ENCODE measurements at places on chromosomes 11 and 22.

- peak; percentile 93 for DNase-seq
Measured at GRCh38 chr11:78290293-78291176, 101.8 kb downstream of the USP35 start.

- no peak for DNase-seq
Measured at GRCh38 chr11:76568139-76568538, 102.4 kb downstream of the LRRC32 start.

- no peak for DNase-seq
Measured at GRCh38 chr22:35590634-35591295, 26.4 kb downstream of the MB start.

DNA sequence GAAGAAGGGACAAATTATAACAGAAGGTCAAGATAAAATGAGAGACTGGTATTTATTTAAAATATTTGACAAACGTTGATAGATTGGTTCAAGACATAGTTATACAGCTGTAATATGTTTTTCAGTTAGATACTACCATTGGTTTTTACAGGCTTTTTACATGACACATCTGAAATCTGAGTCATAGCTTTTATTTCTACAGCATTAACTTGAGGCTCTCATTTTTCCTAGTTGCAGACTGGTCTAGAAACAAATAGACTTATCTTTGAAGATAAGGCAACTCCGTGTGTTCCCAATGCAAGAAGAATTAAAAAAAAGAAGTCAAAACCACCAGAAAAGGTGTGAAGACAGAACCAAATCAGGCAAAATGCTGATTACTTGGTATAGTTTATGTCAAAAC is 31.3 kb downstream of the CEP57 start:
- DNase-seq = peak; percentile 48

DNA sequence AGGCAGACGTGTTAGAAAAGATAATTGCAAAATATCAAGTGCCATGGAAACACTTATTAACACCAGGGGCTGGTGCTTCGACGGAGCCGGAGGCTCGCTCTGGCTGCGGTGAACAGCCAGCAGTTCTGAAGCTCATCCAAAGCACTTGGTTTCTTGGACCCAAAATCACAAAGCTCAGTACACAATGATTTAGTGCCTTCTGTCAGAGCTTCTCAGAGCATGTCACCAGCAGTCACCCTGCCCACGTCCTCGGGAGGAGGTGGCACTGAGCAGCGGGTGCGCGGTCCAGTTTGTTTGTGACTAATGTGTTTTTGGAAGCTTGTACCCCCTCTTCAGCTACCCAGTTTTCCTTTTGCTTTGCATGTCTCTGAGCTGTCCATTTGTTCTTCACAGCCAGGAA is 58.7 kb upstream of the KIRREL3 start:
- DNase-seq = no peak

GRCh38 chr22:26417406-26417805 is 11.7 kb upstream of the ASPHD2 start:
- no peak for DNase-seq

GRCh38 chr11:44805596-44805995 is 78.8 kb downstream of the TSPAN18 start:
- DNase-seq = no peak

DNA sequence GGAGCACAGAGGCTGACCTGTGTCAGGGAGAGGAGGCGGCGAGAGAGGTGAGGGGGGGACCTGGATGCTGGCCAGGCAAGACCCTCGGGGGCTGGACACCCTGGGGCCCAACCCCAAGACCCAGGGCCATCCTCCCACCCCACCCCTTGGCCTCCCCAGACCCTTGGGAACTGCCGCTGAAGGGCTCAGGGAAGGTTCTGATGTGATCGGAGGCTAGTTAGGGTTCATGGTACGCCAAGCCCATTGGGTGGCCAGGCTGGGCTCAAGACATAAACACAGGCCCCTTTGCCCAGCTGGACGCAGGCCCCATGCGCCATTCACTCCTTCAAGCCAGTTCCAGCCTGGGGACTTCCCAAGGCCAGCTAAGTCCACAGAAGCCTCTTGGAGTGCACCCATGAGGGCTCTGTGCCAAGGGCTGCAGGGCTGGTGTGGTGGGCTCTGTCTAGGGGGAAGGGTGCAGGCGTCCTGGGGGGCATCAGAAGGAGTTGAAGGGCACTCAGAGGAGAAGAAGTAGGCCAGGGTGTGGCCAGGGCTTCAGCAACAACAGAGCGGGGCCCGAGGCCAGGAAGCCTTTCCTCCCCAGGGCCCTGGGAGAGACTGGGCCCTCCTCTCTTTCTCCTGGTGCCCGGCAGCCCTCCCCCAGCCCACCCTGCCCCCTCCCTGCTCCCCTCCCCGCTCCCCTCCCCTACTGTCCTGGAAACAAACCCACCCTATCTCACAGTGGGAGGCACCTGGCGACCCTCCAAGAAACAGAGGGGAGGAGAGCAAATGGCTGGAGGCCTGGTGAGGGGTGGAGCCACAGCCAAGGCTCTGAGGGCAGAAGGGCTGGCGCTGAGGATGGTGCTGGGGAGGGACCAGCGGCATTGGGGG is 12.9 kb downstream of the TSPAN32 start:
- DNase-seq = peak; percentile 76

GRCh38 chr22:46078241-46079092 is 71.9 kb upstream of the PPARA start:
- DNase-seq = peak; percentile 77

DNA sequence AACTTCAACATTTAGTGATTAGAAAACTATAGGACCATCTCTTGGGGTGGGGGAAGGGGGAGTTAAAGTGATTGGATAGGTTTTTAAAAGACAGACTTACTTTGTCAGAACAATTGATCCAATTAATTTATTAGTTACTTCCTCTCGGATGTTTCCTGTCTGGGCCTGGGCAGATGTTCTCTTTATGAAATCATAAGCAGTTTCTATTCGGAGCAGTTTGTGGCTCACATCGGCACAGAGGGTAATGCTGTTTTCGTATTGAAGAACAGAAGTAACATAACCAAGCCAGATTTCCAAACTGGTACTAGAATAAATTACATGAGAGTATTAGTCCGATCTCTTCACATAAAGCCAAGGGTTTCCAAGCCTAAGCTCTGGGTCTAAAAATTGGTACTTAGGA is 20.6 kb downstream of the PIWIL3 start:
- DNase-seq = no peak

DNA sequence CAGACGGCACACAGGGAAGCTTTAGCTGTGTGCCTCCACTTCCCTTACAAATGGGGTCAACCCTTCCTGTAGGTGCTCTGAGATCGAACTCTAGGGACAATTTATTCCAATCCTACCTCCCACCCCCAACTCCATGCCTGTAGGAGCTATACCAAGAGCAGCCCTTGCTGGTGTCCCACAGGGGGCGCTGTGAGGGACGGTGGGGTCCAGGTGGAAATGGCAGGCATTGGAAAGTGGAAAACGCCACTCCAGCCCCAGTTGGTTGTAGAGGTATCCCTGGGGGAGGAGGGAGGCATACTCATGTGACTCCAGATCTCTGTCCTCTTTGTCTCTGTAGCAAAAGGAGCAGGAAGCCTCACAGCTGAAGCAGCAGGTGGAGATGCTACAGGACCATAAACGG is 161.3 kb downstream of the MYO18B start:
- DNase-seq = no peak

- no peak for DNase-seq
Measured at GRCh38 chr11:70454197-70454767, 56.0 kb downstream of the CTTN start.

- DNase-seq = peak; percentile 4
Measured at GRCh38 chr11:26283852-26284408, 48.0 kb upstream of the ANO3 start.

GRCh38 chr11:66322732-66323427 is 6.0 kb upstream of the CD248 start:
- DNase-seq = peak; percentile 91

- DNase-seq = no peak
Measured at GRCh38 chr11:104076455-104076854, 40.0 kb downstream of the DDI1 start.

- no peak for DNase-seq
Measured at GRCh38 chr11:82986446-82986845, 84.9 kb downstream of the DDIAS start.

DNA sequence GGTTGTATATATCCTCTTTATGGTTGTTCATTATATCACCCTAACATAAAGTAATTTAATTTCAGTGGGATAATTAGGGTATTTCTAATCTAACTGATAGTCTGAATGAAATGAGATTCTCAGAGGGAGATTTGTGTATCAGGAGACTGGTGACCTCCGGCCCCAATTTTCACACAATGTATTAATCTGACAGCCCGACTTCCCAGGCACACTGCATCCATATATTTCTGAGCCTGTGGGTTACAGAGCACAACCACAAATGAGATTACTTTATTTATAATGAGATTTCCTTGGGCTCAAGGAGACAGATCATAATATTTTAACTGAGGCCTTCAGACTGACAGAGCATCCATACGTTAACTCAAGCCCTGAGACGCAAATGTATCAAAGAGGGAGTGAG is 125.9 kb downstream of the RCN1 start:
- DNase-seq = no peak

- DNase-seq = no peak
Measured at GRCh38 chr22:25728071-25728470, 13.9 kb upstream of the MYO18B start.

DNA sequence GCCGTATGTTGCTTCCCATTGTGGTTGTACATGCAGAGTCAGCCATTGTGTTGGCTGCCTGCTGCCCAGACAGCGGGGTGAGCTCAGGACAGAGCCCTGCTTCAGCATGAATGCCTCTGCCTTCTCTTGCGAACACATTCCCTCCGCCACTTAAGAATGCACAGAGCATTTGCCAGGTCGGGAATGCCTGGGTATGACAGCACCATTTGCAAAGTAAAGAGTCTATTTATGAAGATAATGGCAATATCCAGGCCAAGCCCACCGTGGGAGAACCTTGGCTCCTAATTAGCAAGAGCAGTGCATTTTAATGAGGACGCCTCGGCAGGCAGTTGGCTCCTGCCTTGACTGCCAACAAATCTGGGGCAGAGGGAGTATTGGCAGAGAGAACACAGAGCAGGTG is 62.5 kb upstream of the SORL1 start:
- no peak for DNase-seq

DNA sequence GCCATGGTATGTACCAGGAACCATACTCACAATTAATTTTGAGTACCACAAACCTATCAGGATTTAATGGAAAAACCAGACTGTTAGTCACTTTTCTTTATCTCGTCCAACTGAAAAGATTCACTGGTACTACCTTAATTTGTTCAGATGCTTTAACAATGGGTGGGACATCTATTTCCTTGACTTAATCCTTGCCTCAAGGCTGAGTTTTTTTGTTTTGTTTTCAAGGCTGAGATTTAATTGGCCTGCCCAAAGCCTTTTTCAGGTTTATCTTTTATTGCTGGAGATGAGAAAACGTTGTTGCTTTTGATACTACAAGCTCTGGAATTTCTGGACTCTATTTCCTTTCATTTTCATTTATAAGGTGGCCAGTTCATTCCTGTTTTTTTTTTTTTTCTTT is 50.4 kb downstream of the NELL1 start:
- DNase-seq = no peak

DNA sequence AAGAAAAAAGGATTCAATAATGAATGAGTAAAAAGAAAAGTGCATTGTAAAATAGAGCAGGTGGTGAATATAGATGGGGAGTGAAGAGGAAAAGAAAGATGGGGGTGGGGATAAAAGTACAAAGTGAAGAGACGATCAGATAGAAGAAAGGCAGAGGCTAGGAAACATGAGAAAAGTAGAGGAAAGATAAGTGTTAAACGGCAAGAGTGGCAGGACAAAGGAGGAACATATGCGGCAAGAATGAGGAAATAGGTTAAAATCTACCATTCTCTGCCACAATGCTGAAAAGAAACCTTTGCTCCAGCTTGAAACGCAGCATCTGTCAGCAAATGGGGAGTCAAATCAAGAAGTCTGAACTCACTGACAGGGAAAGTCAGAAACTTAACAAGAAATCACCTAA is 6.8 kb downstream of the FUT4 start:
- no peak for DNase-seq
